ENCODE measurements at places on chromosomes 1 and 21.

DNA sequence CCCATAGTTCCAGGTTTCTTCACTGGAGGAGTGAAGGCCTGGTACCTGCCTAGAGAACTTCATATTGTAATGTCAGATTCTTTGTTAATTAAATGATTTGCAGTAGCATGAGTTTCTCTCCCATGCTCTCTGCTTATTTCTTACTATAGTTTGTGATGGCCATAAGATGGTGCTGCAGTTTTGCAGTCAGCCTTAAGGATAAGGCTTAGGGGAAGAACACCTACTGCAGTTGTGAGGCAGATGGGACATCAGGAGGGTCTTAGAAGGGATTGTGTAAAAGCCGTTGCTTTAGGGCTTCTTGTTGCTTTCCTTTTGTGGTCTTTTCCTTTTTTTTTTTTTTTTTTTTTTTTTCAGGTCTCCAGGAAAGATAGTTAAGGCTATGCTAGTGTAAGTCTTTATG lies 61.8 kb downstream of the MACF1 start:
- no peak for DNase-seq
- H3K36me3 ChIP-seq, result no peaks in the 10 kb centered on the region
- H3K27me3 ChIP-seq, result no peaks in the 10 kb centered on the region
- no peak overlapping the region for H3K4me3 ChIP-seq
- no peak overlapping the region for H3K27ac ChIP-seq

DNA sequence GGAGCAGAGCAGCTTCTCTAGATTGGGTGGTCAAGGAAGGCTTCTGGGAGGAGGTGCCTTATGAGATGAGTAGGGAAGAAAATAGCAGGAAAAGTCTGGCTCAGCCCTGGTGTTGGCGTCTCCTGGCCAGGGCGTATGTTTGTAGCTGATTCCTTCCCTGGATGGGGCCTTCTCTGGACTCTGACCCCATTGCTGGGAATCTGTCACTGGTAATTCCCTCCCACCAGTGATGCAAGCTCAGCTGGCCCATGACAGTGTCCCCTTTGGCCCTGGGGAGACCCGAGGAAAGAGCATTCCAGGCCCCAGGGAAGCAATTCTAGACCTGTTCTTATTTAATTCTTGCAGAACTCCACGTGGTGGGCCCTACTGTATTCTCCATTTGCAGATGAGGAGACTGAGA lies 20.7 kb downstream of the IGSF21 start:
- H3K4me3 ChIP-seq, result no peak overlapping the region
- no peak overlapping the region for H3K27ac ChIP-seq
- no peak for DNase-seq
- peaks cover 95% of the 10 kb centered on the region for H3K27me3 ChIP-seq
- no peaks in the 10 kb centered on the region for H3K36me3 ChIP-seq

DNA sequence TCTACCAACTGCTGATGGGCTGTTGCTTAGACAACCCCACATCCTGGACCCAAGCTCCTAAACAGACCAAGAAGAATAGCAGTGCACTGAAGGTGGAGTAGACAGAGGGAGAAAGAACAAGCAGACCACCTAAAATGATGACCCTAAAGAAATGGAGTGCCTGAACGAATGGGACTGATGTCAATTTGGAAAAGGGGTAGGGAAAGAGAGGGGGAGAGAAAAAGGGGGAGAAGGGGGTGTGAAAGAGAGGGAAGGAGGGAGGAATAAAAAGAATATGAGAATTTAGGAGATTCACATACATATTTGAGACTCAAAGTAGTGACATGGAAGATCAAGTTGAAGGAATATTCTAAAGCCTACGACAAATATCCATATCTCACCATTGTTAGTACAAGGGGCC lies 144.4 kb upstream of the DUSP10 start:
- H3K27me3 ChIP-seq, result no peaks in the 10 kb centered on the region
- peaks cover 5% of the 10 kb centered on the region for H3K36me3 ChIP-seq
- H3K27ac ChIP-seq, result peak overlapping the region; percentile 2
- H3K4me1 ChIP-seq, result peaks cover 51% of the 10 kb centered on the region
- no peak for DNase-seq
- H3K4me3 ChIP-seq, result no peak overlapping the region

- no peaks in the 10 kb centered on the region for H3K36me3 ChIP-seq
- peaks cover 11% of the 10 kb centered on the region for H3K4me1 ChIP-seq
- H3K27ac ChIP-seq, result no peak overlapping the region
- no peak overlapping the region for H3K4me3 ChIP-seq
Measured at GRCh38 chr1:119766374-119766794, 2.3 kb downstream of the HMGCS2 start.

DNA sequence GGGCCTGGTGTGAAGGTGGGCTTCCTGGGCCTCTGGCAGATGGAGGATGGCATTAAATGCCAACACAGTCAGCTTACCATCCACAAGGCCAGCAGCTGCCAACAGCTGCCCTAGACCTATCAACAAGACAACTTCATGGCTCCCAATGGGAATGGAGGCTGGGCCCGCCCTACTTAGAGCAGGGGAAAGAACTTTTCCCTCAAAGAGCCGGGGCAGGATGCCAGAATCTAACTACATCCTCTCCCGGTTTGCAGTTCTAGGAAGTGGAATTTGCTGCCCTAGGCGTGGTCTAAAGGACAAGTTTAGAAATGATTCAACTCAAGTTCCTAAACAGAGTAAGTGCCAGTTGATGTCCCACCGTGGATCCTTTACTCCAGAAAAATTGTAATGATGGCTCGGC lies 13.1 kb downstream of the ICMT start:
- DNase-seq, result no peak
- H3K27me3 ChIP-seq, result no peaks in the 10 kb centered on the region
- H3K4me1 ChIP-seq, result peaks cover 61% of the 10 kb centered on the region

- peak; percentile 58 for DNase-seq
- H3K4me1 ChIP-seq, result peaks cover 11% of the 10 kb centered on the region
- no peaks in the 10 kb centered on the region for H3K27me3 ChIP-seq
- H3K4me3 ChIP-seq, result no peak overlapping the region
Measured at GRCh38 chr1:222798116-222798515, 16.7 kb upstream of the DISP1 start.

GRCh38 chr21:27804515-27804914 lies 837.6 kb upstream of the ADAMTS5 start:
- H3K27me3 ChIP-seq, result no peaks in the 10 kb centered on the region
- no peaks in the 10 kb centered on the region for H3K36me3 ChIP-seq
- peaks cover 8% of the 10 kb centered on the region for H3K4me1 ChIP-seq
- H3K4me3 ChIP-seq, result no peak overlapping the region

GRCh38 chr1:2941907-2942306 lies 79.4 kb upstream of the ACTRT2 start:
- H3K36me3 ChIP-seq, result no peaks in the 10 kb centered on the region
- H3K4me3 ChIP-seq, result no peak overlapping the region
- DNase-seq, result no peak
- no peak overlapping the region for H3K27ac ChIP-seq
- H3K4me1 ChIP-seq, result no peaks in the 10 kb centered on the region

DNA sequence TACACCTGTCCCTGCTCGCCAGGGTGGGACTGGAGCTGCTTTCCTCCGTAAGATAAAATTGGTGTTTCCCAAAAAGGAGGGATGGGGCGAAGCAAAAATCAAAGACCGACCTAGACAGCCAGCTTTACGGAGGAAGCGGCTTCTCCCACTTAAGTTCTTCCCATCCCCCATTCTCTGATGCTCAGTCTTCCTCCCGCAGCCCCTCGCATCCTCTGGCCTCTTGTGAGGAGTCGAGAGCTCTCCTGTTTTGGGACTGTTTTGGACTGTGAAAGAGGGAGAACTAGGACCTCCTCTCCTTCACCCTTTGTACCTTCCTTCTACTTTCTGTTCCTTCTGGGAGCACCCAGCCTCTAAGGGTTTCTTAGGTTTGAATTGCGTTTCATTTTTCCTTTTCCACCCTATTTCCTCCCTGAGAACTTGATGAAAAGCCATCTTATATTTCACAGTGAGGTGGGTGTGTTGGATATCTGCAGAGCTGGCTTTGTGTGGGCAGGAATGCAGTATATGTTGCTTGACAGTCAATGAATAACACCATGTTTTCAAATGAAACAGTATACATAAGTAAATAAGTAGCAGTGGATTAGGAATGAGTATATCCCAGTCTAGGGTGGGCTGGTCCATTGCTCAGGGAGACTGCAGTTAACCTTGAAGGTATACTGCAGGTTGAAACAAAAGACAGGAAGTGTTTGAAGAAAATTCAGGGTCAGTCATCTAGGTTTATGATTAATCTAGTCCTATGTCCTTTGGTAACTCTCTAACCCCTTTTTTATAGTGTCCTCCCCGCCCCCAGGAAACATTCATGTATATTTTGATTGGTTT lies 848 bp downstream of the CTTNBP2NL start:
- H3K27ac ChIP-seq, result peak overlapping the region; percentile 99
- H3K36me3 ChIP-seq, result peaks cover 52% of the 10 kb centered on the region
- peak overlapping the region; percentile 94 for H3K4me3 ChIP-seq
- H3K4me1 ChIP-seq, result peaks cover 36% of the 10 kb centered on the region
- DNase-seq, result no peak

GRCh38 chr21:38170283-38170682 lies 86.5 kb upstream of the KCNJ15 start:
- peaks cover 4% of the 10 kb centered on the region for H3K36me3 ChIP-seq
- no peak overlapping the region for H3K4me3 ChIP-seq
- H3K27ac ChIP-seq, result no peak overlapping the region
- peak; percentile 52 for DNase-seq
- no peaks in the 10 kb centered on the region for H3K27me3 ChIP-seq
- peaks cover 27% of the 10 kb centered on the region for H3K4me1 ChIP-seq

DNA sequence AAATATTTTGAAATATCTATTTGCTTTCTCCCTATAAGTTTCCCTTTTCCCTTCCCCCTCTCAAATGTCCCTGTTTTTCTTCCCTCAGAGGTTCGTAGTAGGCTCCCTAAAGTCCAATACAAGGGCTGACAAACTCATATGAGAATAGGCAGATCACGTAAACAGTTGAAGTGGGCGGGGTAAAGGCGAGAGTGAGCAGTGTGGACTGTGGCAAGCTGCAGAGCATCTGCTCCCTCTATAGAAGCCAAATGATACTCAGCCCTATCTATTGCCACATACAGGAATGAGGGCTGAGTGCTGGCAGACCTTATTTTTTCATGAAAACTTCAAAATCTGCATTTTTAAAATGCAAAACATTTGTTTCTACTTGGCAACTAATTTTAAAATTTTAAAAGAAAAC lies 26.3 kb downstream of the PRDX6 start:
- no peak for DNase-seq
- H3K4me1 ChIP-seq, result peaks cover 25% of the 10 kb centered on the region
- no peak overlapping the region for H3K4me3 ChIP-seq

GRCh38 chr1:43322506-43322905 lies 15.1 kb upstream of the MPL start:
- H3K4me3 ChIP-seq, result no peak overlapping the region
- no peak for DNase-seq
- H3K4me1 ChIP-seq, result no peaks in the 10 kb centered on the region
- no peaks in the 10 kb centered on the region for H3K36me3 ChIP-seq

DNA sequence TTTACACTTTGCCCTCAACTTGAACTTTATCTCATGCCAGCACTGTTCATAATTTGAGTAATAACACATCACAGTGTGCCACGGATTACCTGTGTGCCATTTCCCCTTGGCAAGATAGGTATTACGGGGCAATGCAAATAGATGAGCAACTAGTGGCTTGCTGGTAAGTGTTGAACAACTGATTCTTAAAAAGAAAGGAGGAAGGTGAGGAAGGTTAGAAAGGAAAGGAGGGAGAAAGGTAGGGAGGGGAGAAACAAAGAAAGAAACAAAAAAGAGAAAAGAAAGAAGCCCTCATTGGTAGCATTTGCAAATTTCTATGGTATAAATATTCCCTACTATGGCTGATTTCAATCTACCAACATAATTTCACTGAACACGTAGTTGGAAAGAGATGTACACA lies 118.2 kb upstream of the OLIG2 start:
- DNase-seq, result no peak
- H3K36me3 ChIP-seq, result no peaks in the 10 kb centered on the region
- no peaks in the 10 kb centered on the region for H3K4me1 ChIP-seq
- no peak overlapping the region for H3K27ac ChIP-seq
- no peak overlapping the region for H3K4me3 ChIP-seq
- peaks cover 84% of the 10 kb centered on the region for H3K27me3 ChIP-seq

GRCh38 chr1:75366595-75366994 lies 232.4 kb downstream of the LHX8 start:
- H3K4me1 ChIP-seq, result no peaks in the 10 kb centered on the region
- no peaks in the 10 kb centered on the region for H3K36me3 ChIP-seq

GRCh38 chr1:116106646-116107045 lies 4.6 kb upstream of the MAB21L3 start:
- H3K27ac ChIP-seq, result no peak overlapping the region
- peaks cover 13% of the 10 kb centered on the region for H3K36me3 ChIP-seq
- peaks cover 17% of the 10 kb centered on the region for H3K4me1 ChIP-seq
- H3K4me3 ChIP-seq, result no peak overlapping the region
- no peak for DNase-seq

GRCh38 chr1:203086992-203087763 lies 1.4 kb upstream of the MYOG start:
- DNase-seq, result no peak
- no peaks in the 10 kb centered on the region for H3K36me3 ChIP-seq
- no peaks in the 10 kb centered on the region for H3K4me1 ChIP-seq
- H3K27me3 ChIP-seq, result peaks cover 95% of the 10 kb centered on the region

DNA sequence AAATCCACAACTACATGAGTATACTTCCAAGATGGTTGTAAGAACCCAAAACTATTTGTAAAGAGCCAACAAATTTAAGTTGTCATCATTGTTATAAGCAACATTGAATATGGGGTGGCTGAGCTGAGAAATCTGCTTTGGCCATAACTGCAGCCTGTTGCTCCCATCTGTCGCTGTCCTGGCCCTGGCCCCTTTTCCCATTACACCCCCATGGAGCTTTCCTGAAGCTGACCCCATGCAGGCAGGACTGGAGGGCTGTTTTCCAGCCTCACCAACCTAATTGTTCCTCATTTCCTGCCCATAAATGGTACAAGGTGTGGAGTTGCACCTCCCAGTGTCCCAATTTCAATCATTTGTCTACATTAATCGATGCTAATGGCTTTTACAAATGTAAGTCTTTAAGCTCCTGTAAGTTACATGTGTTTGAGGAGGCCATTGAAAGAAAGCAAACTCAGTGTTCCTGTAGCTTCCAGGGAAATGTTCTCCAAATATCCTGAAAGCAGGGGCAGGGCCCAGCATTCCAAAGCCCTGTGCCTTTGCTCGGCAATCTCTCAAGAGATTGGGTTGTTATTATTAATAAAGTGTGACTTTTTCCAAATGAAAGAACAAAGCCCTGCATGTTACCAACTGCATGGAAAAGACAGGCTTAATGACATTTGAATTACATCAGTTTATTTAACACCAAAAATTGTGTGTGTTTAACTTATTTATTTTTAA lies 545.9 kb downstream of the PLPP3 start:
- H3K27me3 ChIP-seq, result peaks cover 10% of the 10 kb centered on the region
- no peak overlapping the region for H3K27ac ChIP-seq
- H3K4me1 ChIP-seq, result no peaks in the 10 kb centered on the region
- DNase-seq, result no peak

DNA sequence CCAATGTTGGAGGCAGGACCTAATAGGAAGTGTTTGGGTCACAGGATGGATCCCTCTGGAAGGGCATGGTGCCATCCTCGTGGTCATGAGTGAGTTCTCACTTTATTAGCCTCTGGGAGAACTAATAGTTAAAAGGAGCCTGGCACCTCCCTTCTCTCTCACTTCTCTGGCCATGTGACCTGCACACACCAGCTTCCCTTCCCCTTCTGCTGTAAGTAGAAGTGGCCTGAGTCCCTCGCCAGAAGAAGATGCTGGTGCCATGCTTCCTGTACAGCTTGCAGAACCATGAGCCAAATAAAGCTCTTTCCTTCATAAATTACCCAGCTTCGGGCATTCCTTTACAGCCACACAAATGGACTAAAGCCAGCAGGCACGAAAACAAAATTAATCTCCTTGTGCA lies 23.6 kb downstream of the ACOT7 start:
- no peak overlapping the region for H3K27ac ChIP-seq
- H3K36me3 ChIP-seq, result no peaks in the 10 kb centered on the region
- DNase-seq, result no peak
- H3K4me1 ChIP-seq, result no peaks in the 10 kb centered on the region

GRCh38 chr1:30036229-30036547 lies 687.2 kb downstream of the MATN1 start:
- no peak for DNase-seq
- H3K27me3 ChIP-seq, result peaks cover 13% of the 10 kb centered on the region
- no peaks in the 10 kb centered on the region for H3K36me3 ChIP-seq
- H3K4me3 ChIP-seq, result no peak overlapping the region
